ENCODE measurements at places on chromosomes 4 and X.

GRCh38 chrX:33207056-33207455 lies 4.3 kb downstream of the DMD start:
- DNase-seq, result no peak

- DNase-seq, result no peak
Measured at GRCh38 chr4:101031971-101032370, 315.4 kb downstream of the PPP3CA start.

GRCh38 chrX:12138361-12139313 lies at the start of gene FRMPD4:
TSS of gene FRMPD4 (plus strand) at chrX:12138473. CDS start at chrX:12138972, 499 bp downstream.
- DNase-seq, result no peak

DNA sequence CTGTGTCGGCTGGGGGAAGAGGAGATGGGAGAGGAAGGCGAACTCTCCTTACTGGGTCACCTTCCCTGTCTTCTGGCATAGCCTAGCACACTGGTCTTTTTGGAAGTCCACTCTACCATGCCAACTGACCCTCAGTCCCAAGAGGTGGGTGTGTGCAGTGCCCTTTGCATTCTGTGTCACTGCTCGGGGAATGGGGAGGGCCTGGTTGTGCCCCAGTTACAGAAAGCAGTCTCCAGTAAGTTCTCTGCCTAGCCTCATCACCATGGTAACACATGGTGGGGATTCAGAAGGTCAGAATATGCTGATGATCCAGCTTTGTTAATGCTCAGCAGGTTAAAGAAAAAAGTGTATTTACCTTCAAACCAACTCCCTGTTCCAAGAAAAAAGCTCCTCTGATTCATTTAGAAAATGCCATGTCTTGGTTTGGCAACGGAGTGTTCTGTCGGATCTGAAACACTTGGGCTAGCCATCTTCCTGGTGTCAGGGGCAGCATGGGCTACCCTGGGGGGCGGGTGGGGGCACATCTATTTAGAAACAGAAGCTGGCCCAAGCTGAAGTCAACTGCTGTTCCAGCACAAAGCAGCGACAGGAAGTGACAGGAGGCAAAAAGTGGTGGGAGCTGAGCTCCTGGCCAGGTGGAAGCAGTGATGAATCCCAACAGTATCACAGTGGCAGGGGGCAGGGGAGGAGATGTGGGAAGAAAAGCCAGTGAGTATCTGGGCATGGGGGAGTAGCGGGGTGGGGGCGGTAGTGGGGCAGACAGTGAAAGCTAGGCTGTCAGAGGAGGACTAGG lies 37.0 kb downstream of the NSG1 start:
- DNase-seq, result no peak

DNA sequence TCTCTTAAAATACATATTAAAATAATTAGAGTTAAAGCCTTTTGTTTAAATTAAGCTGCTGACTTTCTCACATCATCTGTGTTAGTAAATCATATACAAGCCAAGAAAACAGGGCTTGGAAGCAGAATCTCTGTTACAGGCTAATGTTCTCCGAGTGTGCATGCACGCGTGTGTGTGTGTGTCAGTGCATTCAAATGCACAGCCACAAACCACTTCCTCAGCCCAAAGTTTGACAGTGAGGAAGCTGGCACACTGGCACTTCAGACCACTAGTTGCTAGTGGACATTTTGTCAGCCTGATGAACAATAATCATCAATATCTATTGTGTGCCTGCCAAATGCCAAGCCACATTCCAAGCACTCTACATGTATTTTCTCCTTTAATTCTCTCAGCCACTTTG lies 5.6 kb downstream of the MAOB start:
- no peak for DNase-seq

DNA sequence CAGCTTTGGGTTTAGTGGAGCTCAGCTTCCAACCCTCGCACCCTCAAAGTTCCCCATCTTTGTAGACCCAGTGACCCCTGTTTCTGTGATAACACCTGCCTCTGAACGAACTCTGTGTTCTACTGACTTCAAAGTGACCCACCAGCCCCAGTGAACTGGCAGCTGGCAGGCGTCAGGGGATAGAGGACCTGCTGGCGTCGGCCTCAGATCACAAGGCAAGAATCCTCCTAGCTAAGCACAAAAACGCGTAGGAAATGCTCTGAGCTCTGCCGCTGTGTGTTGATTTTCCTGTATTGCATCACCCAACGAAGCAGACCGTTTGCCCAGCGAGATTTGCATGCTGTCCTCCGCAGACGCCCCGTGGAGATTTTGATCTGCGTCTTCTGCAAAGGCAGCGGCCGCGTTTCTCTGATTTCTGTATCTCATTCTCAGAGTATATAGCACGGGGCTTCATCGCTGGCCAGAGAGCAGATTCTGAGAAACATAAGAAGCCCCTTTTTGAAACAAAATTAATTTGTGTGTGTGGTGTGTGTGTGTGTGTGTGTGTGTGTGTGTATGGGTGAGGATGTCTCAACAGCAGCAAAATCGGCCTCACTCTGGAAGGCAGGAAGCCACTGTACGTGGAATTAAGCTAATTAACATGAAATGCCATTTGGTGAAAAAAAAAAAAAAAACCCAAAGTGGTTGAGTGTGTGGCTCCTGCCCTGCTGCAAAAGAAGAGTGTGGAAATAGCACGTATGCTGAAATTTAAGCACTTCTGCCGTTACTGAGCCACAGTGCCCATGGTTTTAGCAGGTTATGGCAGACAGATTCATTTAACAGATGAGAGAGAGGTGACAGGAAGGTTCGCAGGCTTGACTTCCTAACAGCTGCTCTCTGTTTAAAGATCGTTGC lies 29.2 kb upstream of the ASMTL start:
- no peak for DNase-seq

DNA sequence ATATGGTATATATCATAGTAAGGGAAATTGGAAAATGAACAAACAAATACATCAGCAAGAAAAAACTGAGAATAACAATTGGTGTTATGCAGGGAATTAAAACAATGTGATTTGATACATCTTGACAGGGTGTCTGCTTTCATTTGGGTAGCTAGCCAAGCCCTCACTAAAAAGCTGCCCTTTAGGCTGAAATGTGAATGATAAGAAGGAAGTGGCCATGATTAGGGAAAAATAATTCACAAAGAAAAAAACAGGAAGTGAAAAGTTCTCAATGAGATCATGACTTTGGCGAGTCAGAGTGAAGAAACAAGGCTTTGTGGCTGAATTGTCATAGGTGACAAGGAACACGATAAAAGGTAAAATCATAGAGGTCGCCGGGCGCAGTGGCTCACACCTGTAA lies 675.8 kb upstream of the SLIT2 start:
- DNase-seq, result no peak

GRCh38 chr4:151442002-151442401 lies 33.0 kb downstream of the FHIP1A start:
- DNase-seq, result no peak

GRCh38 chr4:10571909-10572308 lies 112.7 kb downstream of the CLNK start:
- DNase-seq, result no peak

DNA sequence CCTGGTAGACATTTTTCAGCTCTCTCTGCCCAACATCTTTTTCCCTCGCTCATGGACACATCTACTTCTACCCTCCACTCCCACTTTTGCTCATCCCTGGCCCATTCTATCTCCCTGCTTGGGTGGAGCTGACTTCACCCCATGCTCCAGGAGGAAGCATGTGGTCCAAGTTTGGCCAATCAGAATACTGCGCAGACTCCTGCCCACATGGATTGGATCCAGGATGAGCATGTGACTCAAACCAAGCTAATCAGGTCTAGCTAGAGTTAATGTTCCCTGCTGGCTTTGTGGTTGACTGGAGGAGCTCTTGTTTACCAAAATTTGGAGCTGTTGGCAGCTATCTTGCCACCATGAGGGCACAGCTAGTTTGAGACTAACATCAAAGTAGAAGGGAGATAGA lies 22.7 kb downstream of the SMIM20 start:
- no peak for DNase-seq

DNA sequence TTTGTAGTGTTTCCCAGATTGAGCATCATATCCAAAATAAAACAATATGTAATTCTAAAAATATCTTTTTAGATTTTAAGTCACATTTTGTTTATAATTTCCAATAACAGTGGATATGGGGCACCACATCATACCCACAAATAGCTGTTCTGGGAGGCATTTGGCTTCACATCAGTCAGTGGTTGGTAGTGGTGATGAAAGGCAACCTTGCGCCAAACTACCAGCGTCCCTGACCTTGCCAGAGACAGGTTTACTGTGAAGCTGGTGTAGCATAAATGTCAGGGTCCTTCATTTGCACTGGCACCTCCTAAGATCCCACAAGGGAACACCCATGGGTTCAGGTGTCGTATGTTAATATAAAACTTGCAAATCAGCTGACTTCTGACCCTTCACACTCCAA lies 222.2 kb downstream of the DCTD start:
- DNase-seq, result no peak

GRCh38 chr4:112800001-112800400 lies 163.1 kb downstream of the LARP7 start:
- no peak for DNase-seq

GRCh38 chr4:123618606-123619005 lies 222.0 kb downstream of the SPRY1 start:
- no peak for DNase-seq

DNA sequence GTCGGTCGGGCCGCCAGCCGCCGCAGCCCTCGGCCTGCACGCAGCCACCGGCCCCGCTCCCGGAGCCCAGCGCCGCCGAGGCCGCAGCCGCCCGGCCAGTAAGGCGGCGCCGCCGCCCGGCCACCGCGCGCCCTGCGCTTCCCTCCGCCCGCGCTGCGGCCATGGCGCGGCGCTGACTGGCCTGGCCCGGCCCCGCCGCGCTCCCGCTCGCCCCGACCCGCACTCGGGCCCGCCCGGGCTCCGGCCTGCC lies 213 bp downstream of the NFKB1 start:
- no peak for DNase-seq

- no peak for DNase-seq
Measured at GRCh38 chr4:137640156-137640837, 108.0 kb upstream of the PCDH18 start.

- no peak for DNase-seq
Measured at GRCh38 chrX:37651921-37652452, 33.6 kb upstream of the XK start.

GRCh38 chrX:48521353-48522243 lies at the start of gene EBP:
TSS of gene EBP (plus strand) at chrX:48521808. CDS start at chrX:48523772, 1,964 bp downstream.
- peak; percentile 81 for DNase-seq

DNA sequence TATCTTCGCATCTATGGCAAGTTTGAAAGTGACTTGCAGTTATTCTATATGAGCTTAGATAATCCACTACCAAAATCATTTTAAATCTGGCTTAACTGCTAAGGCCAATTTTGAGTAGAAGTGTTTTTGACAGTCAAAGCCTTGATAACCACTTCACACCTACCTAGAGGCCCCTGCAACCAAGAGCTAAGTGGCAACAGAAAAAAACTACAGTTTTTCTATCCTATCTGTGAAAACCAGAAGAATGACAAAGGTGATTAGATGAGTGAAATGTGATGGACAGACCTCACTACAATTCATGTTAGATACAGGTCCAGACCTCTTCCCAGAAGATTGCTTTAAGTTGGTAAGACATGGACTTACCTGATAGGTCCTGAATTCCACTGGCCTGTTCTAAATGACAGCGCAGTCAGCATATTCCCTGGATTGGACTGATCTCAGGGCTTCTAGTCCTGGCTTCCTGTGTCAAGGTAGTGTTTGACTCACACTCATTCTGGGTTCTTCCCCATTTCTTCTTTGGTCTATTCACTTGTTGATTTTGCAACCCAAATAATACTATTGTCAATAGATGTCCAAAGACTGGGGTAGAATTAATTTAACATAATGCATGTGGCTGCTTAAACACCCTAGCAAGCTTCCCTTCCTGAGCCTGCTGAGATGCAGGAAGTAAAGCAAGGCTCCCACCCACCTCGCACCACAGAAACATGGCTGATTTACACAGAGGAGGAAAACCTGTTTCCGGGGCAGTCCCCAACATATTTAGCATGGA lies 65.1 kb downstream of the PPP3CA start:
- no peak for DNase-seq

DNA sequence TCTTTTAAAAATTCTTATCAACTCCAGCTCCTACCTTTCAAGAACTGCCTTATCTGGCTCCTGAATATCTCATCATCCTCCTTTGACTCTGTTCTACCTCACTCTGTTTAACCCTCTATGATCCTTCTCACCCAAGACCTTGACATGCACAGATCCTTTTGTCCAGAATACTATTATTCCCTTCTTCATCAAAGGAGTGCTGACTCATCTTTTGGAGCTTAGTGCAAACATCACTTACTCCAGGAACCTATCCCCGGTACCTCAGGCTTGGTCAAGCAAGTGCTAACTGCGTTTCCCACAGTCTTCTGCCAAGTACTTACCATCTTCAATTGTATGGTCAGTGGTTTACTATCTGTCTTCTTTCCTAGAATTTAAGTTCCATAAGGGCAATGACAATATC lies 96.0 kb downstream of the PAPSS1 start:
- no peak for DNase-seq

DNA sequence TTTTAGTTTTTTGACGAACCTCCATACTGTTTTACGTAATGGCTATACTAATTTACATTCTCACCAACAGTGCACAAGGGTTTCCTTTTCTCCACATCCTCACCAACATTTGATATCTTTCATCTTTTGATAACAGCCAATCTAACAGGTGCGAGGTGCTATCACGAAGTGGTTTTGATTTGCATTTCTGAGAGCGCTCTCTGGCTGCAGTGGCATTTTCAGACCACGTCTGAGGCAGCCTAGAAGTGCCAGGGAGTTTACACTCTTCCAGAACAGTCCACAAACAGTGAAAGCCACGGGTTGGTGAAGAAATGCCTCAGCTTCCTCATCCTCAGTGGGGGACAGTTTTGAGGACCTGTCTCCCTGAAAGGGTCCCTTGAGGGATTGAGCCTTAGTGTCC lies 471.0 kb downstream of the BCOR start:
- no peak for DNase-seq

DNA sequence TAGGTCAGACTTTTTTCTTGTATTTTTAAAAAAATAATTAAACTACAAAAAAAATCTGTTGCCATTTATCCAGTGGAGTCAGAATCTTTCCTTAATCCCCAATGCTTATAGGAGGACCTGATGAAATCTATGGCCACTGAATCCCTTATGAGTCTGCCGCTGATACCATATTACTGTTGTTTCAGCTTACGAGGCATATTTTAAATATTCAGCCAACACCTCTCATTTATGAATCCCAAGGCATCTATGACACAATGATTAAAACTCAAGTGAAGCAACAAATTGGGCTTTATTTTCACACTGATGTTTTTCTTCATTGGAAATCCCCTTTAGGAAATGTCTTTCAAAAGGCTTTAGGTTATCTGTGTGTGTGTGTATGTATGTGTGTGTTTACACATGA lies 137.8 kb upstream of the PUDP start:
- DNase-seq, result no peak

DNA sequence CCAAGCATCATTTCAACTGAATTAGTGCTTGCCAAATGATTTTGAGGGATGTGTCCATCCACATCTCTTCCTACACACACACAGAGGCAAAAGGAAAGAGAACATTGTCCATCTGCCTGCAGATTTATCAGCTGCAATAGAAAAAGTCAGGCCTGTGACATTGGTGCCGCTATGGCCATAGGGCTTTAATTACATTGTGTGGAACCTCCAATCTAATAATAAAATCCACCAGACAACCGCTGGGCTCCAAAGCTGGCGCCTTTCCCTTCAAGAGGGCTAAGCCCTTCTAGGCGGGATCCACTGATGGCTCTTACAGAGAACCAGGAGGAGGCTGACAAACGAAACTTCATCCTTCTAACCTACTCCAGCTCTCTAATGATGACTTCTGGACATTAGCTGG lies 60.6 kb downstream of the PHOX2B start:
- no peak for DNase-seq

- DNase-seq, result no peak
Measured at GRCh38 chrX:66698273-66699204, 59.7 kb upstream of the EDA2R start.

- no peak for DNase-seq
Measured at GRCh38 chr4:184968784-184969201, 49.5 kb upstream of the HELT start.

- peak; percentile 5 for DNase-seq
Measured at GRCh38 chr4:174120446-174121295, 162.8 kb downstream of the FBXO8 start.
